NCI-H1105 (cell line): ENCODE measurements at places on chromosomes 1 and 21.

- no peak for DNase-seq
Measured at GRCh38 chr1:206032380-206033140, 8.9 kb upstream of the CTSE start.

GRCh38 chr1:178645808-178646200 is 79.2 kb upstream of the RALGPS2 start:
- DNase-seq, result no peak

- no peak for DNase-seq
Measured at GRCh38 chr1:35633547-35633946, 7.8 kb downstream of the PSMB2 start.

- DNase-seq, result no peak
Measured at GRCh38 chr1:113259988-113260387, 130.3 kb upstream of the MAGI3 start.

DNA sequence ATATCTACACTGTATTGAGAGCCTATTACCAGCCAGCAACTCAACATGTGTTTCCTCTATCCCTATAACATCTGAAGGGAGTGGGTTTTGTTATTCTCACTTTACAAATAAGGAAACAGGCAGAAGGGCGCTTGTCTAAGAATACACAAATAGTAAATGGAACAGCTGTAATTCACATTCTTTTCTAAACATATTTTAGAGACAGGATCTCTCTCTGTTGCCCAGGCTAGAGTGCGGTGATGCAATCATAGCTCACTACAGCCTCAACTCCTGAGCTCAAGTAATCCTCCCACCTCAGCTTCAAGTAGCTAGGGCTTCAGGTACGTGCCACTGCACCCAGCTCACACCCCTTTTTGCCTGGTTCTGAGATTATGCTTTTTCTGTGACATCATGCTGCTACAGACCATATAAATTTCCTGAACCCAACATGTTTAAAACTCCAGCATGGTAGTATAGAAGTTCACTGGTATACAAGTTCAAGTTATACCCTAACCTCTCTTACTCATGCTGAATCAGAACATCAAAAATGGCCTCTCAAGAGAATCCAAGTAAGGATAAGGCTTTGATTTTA is 8.6 kb upstream of the TACSTD2 start:
- DNase-seq, result no peak

- DNase-seq, result no peak
Measured at GRCh38 chr1:68321084-68321685, 88.9 kb upstream of the WLS start.

DNA sequence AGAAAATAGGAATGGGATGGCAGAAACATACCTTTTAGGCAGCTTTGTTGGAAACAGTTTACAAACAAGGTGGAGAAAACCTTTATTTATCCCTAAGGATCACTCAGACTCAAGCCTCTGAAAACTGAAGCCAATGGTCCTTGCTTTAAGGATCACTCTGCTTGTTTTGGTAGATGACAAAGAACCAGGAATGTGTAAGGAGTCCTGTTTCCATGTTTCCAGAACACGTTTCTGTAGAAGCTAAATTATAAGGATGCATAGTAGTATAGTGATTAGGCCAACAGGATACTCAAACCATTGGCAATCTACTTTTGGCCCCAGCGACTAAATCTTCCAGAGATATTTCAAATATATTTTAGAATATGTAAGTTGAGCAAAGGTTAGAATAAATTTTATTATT is 149.1 kb upstream of the HP1BP3 start:
- DNase-seq, result no peak

- no peak for DNase-seq
Measured at GRCh38 chr1:222994511-222995235, 148.4 kb downstream of the TLR5 start.

GRCh38 chr21:38567970-38568360 is 69.7 kb upstream of the ERG start:
- DNase-seq, result no peak

- no peak for DNase-seq
Measured at GRCh38 chr1:194076646-194077045, 890.2 kb upstream of the B3GALT2 start.
